MG63 (cell line): ENCODE measurements at places on chromosomes 5 and 9.
A peak's percentile ranks its signal among the peaks of the same experiment; 100 is the strongest.

GRCh38 chr9:114559830-114560513 is 27.6 kb upstream of the ATP6V1G1 start:
- no peak for DNase-seq

- DNase-seq = no peak
Measured at GRCh38 chr5:147998704-147999103, 65.1 kb upstream of the SPINK5 start.

- DNase-seq = no peak
Measured at GRCh38 chr5:52150501-52150900, 637.2 kb upstream of the ITGA1 start.

DNA sequence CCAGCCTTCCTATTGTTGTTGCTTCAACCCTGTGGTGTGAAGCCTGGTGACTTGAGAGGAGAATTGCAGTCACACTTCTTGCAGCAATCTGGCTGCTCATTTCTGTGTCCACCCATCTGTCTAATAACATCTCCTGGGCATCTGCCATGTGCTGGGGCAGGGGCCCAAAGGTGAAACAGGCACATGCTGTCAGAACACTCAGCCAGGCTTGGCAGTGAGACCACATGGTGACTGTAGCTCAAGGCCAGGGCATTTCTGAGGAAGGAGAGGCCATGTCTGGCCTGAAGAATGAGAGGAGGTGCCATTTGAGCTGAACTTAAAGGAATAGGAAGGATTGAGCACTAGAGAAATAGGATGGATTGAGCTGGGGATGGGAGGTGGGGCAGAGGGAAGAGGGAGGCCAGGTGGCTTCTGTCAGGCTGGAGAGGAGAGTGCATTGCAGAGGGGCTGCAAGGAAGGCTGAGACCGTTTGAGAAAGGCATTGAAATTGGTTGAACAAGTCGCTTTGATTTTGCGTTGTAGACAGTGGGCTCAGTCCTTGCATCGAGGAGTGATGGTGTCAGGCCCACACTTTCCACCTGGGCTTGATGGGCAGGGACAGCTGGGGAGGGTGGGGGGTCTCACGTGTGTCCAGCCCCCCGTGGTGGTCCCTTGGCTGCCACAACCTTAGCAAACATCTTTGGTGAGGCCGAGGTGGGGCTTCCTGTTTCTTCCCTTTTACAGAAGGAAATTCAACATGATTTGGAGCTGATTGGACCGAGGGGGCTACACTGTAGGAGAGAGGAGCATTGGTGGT is 222.4 kb downstream of the CACNA1B start:
- peak; percentile 9 for DNase-seq

GRCh38 chr5:96904054-96904931 is 28.0 kb downstream of the ERAP2 start:
- no peak for DNase-seq

DNA sequence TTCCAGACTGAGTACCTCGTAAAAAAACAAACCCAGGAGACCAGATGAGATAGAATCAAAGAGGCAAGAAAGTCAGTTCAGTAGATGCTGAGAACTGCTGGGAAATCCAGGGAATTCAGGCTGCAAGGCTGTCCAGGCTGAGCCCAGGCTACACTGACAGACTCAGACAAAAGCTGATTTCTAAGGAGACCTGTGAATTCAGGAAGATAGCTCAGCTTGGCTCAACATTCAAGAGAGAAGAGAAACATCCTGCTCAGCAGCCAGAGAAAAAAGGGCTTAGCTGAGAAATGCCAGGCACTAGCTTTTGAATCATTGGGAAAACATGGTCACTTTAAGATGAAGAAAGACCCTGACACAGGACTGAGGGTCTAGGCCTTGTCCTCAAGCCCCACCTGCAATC is 118.2 kb upstream of the SLC44A1 start:
- DNase-seq = no peak

- no peak for DNase-seq
Measured at GRCh38 chr5:114416254-114416653, 54.4 kb downstream of the KCNN2 start.

DNA sequence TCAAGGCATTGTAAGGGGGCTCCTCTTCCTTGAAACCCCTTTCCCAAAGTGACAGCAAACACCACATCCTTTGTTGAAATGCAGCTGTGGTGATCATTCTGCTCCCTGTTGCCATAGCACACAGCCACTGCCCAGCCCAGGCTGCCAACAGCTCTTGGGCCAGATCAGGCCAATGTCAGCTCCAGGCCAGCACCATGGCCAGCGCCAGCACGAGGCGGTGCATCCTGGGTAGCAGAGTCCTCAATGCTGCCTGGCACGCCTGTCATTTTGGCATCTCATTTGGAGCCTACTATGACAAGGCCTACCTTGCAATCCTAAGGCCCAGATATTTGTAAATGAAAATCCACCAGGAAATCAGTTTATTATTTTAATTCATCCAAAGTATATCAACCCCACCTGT is 390.6 kb downstream of the DNAH5 start:
- DNase-seq = peak; percentile 55

DNA sequence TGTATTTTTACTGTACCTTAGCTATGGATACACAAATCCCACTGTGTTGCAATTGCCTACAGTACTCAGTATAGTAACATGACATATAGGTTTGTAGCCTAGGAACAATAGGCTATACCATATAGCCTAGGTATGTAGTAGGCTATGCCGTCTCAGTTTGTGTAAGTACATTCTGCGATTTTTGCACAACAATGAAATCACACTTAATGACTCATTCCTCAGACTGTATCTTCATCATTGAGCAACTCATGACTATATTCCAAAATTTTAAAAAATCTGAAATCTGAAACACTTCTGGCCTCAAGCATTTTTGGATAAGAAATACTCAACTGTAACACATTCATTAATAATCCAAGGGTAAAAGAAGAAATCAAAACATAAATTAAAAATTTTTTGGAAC is 666.8 kb upstream of the GRAMD2B start:
- DNase-seq = no peak

- DNase-seq = no peak
Measured at GRCh38 chr5:151022511-151023018, 2.2 kb downstream of the GPX3 start.

GRCh38 chr5:57215629-57216195 is 41.9 kb downstream of the GPBP1 start:
- DNase-seq = no peak

- DNase-seq = no peak
Measured at GRCh38 chr5:149410071-149410470, 31.0 kb upstream of the IL17B start.

DNA sequence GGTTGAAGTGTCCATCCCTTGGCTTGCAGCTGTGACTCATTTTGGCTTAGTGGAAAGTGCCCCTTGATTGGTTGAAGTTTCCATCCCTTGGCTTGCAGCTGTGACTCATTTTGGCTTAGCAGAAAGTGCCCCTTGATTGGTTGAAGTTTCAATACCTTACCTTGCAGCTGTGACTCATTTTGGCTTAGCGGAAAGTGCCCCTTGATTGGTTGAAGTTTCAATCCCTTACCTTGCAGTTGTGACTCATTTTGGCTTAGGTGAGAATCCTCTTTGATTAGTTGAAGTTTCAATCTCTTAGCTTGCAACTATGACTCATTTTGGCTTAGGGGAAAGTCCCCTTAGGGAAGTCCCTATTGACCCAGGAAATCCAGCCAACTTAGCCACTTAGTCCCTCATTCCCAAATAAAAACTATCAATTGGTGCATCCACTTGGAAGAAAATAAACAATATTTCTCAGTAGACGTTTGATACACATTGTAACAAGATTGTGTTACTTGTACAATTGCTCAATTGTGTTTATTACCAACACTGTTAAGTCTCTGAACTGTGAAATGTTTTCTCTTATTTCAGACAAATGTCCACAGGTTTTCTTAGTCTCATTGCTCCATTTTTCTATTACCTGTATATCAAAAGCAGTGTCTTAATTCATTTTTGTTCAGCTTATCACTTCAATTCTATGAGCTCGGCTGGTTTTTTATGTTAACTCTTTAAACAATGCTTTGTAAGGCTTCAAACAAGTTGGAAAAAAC is 2308.8 kb upstream of the ACO1 start:
- no peak for DNase-seq

- DNase-seq = no peak
Measured at GRCh38 chr5:10583663-10584572, 20.0 kb downstream of the ANKRD33B start.

DNA sequence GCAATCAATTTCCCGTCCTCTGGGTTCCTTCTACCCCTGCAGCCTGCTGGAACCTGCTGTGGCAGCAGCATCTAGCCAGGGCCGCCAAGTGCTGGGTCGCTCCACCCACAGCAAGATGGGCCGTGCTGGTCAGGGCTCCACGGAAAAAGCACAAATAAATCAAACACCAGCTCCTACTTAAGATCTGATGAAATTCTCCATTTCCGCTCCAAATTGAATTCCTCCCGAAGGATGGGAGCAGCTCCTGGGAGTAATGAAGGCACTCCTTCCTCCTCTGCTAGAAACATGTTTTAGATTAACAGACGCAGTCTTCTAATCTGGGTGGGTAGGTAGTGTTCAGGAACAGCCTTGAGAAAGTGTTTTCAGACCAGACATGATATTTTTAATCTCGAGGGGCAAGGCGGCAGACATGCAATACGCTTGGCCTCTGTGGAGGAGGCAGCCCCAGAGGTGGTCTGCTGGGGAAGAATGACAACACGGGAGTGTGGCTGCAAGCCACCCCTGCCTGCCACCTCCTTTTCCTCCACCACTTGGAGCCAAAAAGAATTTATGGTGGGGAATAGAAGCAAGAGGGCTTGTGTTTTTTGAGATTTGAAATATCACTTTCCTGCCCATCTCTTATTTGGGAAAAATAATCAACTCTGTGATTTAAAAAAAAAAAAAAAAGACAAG is 194.1 kb downstream of the AOPEP start:
- no peak for DNase-seq

DNA sequence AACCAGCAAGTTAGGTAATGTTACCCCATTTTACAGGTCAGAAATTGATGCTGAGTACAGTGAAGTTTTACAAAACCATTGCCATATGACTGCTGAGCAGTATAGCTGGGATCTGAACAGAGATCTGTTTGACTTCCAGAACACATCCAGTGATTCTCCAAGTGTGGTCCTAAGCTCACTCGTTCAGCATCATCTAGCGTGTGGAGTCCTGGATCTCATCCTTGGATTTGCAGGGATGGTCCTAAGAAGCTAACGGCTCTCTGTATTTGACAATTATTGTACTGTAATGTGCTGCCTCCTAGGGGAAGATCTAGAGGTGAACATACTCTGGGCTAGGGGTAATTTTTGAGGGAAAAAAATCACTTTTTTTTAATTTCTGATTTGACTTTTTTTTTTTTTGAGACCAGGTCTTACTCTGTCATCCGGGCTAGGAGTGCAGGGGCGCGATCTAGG is 1.4 kb downstream of the SLC26A2 start:
- DNase-seq = no peak

- peak; percentile 83 for DNase-seq
Measured at GRCh38 chr5:10601246-10602030, 37.6 kb downstream of the ANKRD33B start.

GRCh38 chr5:52809884-52810283 is 22.2 kb downstream of the ITGA1 start:
- no peak for DNase-seq

DNA sequence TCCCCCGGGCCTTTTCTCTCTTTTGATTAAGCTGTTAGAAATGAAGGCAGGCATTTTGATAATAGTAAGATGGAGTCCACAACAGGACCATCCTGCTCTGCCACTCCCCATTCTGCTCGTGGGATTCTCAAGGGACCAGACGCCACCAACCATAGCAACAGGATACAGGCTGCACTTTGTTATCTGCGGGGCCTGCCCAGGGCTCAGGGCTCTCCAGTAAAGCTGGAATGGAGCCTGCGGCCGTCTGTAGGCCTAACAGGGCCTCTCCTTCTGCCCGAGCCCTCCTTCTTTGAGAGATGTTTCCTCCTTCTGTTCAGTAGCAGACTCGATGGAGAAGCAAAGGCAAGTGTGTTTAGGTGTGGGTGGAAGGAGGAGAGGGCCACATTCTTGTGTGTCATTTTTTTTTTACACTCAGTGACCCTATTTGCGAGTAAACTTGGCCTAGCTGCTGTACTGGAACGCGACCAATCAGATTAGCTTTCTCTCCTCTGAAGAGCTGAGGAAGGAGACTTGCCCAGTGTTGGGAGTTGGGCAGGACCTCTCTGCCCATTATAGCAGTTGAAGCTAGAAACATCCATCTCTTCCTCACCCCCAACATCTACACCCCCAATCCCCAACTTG is 8.9 kb upstream of the EPB41L4B start:
- DNase-seq = peak; percentile 51

DNA sequence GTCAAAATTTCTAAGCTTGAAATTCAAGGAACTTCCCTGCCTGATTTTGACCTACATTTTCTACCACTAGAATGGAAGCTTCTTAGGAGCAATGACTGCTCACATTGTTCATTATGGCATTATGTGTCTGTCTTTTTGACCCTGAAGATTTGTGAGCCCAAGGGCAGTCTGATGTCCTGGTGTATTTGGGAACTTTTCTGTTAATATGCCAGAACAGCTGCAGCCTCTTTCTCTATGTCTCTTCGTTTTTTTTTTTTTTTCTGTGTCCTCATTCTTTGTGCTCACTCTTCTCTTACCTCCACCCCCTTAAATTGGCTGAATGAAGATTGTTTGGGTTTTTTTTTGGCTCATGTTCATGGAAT is 34.8 kb upstream of the TMC1 start:
- DNase-seq = no peak

DNA sequence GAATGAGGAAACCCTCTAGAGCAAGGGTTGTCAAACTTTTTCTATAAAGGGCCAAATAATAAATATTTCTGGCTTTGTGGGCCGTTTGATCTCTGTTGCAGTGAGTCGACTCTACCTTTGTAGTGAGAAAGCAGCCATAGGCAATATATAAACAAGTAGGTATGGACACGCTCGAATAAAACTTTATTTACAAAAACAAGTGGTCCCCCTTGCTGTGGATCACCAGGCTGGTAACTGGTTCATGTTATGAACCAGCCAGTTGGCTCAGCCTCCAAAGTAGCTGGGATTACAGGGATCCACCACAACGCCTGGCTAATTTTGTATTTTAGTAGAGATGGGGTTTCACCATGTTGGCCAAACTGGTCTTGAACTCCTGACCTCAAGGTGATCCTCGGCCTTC is 118.5 kb downstream of the GPBP1 start:
- no peak for DNase-seq

GRCh38 chr9:128412120-128412790 is 8.4 kb upstream of the CERCAM start:
- peak; percentile 22 for DNase-seq

- DNase-seq = peak; percentile 88
Measured at GRCh38 chr5:191036-191948, at the start of gene LRRC14B. TSS of gene LRRC14B (plus strand) at chr5:191495. CDS start at chr5:191539, 44 bp downstream.

GRCh38 chr9:9560382-9561035 is 1052.3 kb downstream of the PTPRD start:
- no peak for DNase-seq

GRCh38 chr5:126515337-126515736 is 79.7 kb downstream of the ALDH7A1 start:
- DNase-seq = no peak
